ENCODE measurements at places on chromosomes 6 and 20.

- no peak within 1 kb of the TSS for H3K4me3 ChIP-seq
- peaks cover 82% of the 10 kb centered on the region for H3K27me3 ChIP-seq
- peak; percentile 74 for DNase-seq
- H3K27ac ChIP-seq, result no peak within 1 kb of the TSS
Measured at GRCh38 chr20:49482621-49483017, at the start of gene KCNB1. Gene KCNB1 (minus strand): TSS chr20:49482668. CDS start chr20:49482480, 188 bp downstream.

GRCh38 chr6:137900815-137901214 lies 33.8 kb downstream of the TNFAIP3 start:
- no peak overlapping the region for H3K4me3 ChIP-seq
- H3K4me1 ChIP-seq, result peaks cover 21% of the 10 kb centered on the region
- no peaks in the 10 kb centered on the region for H3K36me3 ChIP-seq
- H3K27ac ChIP-seq, result no peak overlapping the region
- H3K27me3 ChIP-seq, result no peaks in the 10 kb centered on the region
- DNase-seq, result no peak

DNA sequence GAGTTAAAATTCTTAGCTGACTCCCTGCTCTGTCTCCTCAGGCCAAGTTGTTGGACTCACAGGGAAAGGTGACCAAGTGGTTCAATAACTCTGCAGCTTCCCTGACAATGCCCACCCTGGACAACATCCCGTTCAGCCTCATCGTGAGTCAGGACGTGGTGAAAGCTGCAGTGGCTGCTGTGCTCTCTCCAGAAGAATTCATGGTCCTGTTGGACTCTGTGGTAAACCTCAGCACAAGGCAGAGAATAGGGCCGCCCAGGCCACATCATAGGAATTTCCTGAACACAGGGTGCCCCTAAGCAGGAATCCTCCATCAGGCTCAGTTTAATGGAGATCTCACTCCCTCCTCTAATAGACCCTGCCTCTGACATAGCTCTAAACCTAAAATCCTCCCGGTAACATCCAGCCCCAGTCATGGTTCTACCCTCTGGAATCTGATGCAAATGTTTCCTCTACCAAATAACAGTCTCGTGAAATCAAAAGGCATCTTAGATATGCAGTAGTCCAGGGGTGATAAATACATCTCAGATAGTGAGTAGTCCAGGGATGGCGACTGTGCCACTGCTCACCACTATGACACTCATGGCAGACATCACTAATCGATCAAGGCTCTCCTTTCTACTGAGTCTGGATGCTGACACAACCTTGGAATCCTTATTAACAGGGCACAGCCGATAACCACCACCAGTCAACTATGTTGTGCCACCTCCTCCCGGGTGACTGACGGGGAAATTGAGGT lies 18.3 kb downstream of the BPIFB1 start:
- DNase-seq, result no peak
- no peak overlapping the region for H3K27ac ChIP-seq
- H3K4me1 ChIP-seq, result peaks cover 3% of the 10 kb centered on the region
- H3K27me3 ChIP-seq, result peaks cover 21% of the 10 kb centered on the region

GRCh38 chr6:99592900-99593299 lies 13.7 kb upstream of the PRDM13 start:
- no peak overlapping the region for H3K4me3 ChIP-seq
- H3K36me3 ChIP-seq, result peaks cover 3% of the 10 kb centered on the region
- H3K27ac ChIP-seq, result no peak overlapping the region
- peaks cover 91% of the 10 kb centered on the region for H3K27me3 ChIP-seq

DNA sequence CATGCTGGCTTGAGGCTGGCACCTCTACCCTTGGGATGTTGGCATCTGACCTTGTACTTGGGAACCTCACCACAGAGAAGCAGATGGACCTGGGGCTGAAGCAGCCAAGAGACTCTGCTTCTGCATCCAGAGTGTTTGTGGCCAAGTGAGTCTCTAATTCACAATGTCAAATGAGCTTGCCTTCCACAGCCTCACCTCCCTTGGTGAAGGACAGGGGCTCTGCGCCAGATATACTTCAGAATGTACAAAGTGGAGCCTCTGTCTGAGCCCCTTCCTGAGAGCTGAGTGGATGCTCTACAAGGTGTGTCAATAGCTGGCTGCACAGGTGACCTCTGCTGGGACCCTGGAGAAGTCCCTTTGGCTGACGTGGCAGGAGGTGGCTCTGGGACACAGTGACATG lies 508.9 kb downstream of the CDH26 start:
- no peak overlapping the region for H3K27ac ChIP-seq
- DNase-seq, result no peak
- no peak overlapping the region for H3K4me3 ChIP-seq
- H3K27me3 ChIP-seq, result no peaks in the 10 kb centered on the region
- no peaks in the 10 kb centered on the region for H3K4me1 ChIP-seq

DNA sequence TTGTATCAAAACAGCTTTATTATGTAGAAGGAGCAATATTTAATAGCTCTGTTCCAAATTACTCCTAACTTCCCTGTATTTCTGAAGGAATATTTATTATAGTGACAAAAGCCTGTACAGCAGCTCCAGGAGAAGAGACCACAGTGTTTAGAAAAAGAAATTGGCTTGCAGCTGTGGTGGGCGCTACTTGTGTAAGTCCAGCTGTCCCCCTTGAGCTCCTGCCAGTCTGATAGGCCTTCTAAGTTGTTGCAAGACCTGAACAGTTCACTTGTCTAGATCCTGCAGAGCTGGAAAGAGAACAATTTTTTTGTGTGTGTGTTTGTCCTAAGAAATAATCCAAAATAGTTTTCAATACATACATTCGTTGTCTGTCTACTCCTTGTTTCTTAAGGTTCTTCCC lies 86.6 kb downstream of the JARID2 start:
- DNase-seq, result no peak
- no peaks in the 10 kb centered on the region for H3K27me3 ChIP-seq
- H3K36me3 ChIP-seq, result peaks cover 15% of the 10 kb centered on the region

DNA sequence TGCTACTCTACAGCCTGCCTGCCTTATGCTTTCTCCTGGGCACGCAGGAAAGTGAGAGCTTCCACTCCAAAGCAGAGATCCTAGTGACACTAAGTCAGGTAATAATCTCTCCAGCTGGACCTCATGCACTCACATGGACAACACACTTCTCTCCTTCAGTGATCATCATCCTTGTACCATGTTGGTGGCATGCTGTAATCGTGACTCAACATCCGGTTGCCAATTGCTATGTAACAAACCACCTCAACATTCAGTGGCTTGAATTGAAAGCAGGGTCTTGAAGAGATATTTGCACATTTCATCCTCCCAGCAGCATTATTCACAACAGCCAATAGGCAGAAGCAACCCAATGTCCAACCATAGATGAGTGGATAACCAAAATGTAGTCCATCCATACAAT lies 40.3 kb upstream of the PPP1R3G start:
- no peaks in the 10 kb centered on the region for H3K36me3 ChIP-seq
- H3K27me3 ChIP-seq, result no peaks in the 10 kb centered on the region
- H3K4me1 ChIP-seq, result no peaks in the 10 kb centered on the region
- H3K4me3 ChIP-seq, result no peak overlapping the region

- H3K4me1 ChIP-seq, result peaks cover 73% of the 10 kb centered on the region
- DNase-seq, result no peak
- peaks cover 52% of the 10 kb centered on the region for H3K36me3 ChIP-seq
- peak overlapping the region; percentile 60 for H3K4me3 ChIP-seq
- H3K27ac ChIP-seq, result peak overlapping the region; percentile 95
Measured at GRCh38 chr20:5592823-5593739, 157.1 kb upstream of the SHLD1 start.

- H3K27ac ChIP-seq, result no peak overlapping the region
- no peak for DNase-seq
- H3K36me3 ChIP-seq, result no peaks in the 10 kb centered on the region
- H3K4me3 ChIP-seq, result no peak overlapping the region
Measured at GRCh38 chr6:122726649-122727048, 52.9 kb upstream of the FABP7 start.

- peak overlapping the region; percentile 99 for H3K27ac ChIP-seq
- DNase-seq, result peak; percentile 81
- peaks cover 4% of the 10 kb centered on the region for H3K36me3 ChIP-seq
- peak overlapping the region; percentile 91 for H3K4me3 ChIP-seq
- no peaks in the 10 kb centered on the region for H3K27me3 ChIP-seq
Measured at GRCh38 chr6:26183581-26184366, 96.5 kb downstream of the HFE start.

- H3K4me3 ChIP-seq, result no peak overlapping the region
- H3K36me3 ChIP-seq, result peaks cover 78% of the 10 kb centered on the region
- no peaks in the 10 kb centered on the region for H3K27me3 ChIP-seq
- peak overlapping the region; percentile 47 for H3K27ac ChIP-seq
Measured at GRCh38 chr20:31710423-31711108, 12.1 kb downstream of the BCL2L1 start.

DNA sequence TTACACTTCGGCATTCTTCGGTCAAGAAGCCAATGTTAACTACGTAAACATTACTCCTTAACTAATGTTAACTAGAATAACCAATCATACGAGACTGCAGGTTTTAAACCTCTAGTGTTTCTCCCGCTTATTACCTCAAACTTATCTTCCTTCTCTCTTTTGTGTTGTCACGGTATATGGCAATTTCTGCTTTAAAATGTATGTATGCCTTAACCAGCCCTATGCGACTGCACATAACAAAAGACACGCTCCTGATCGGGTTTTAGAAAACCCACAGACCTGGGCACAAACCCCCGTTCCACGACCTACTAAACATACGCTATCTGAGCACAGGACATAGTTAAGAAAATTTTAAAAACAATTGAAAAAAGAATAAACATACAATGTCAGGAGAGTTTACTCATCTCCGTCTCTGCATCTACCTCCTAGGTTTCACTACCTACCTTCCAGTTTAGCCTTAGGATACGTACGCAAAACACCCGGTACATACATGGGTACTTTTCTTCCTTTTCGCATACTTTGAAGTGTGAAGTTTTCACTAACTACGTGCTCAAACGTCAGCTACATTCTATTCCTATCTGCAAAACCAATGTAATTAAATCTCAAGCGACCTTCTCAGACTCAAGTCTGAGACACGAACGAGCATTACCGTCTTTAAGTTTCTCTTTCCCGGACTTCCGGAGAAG lies 1.1 kb downstream of the CD164 start:
- no peaks in the 10 kb centered on the region for H3K27me3 ChIP-seq
- H3K4me3 ChIP-seq, result peak overlapping the region; percentile 94
- DNase-seq, result peak; percentile 25
- peaks cover 38% of the 10 kb centered on the region for H3K36me3 ChIP-seq
- peak overlapping the region; percentile 96 for H3K27ac ChIP-seq
- H3K4me1 ChIP-seq, result peaks cover 51% of the 10 kb centered on the region

GRCh38 chr6:28010526-28010925 lies 53.5 kb downstream of the OR2B6 start:
- peaks cover 5% of the 10 kb centered on the region for H3K36me3 ChIP-seq
- no peak overlapping the region for H3K4me3 ChIP-seq
- DNase-seq, result no peak

GRCh38 chr20:4441191-4441590 lies 280.5 kb upstream of the PRND start:
- H3K4me3 ChIP-seq, result no peak overlapping the region
- no peaks in the 10 kb centered on the region for H3K4me1 ChIP-seq
- H3K36me3 ChIP-seq, result no peaks in the 10 kb centered on the region
- no peak overlapping the region for H3K27ac ChIP-seq
- peaks cover 17% of the 10 kb centered on the region for H3K27me3 ChIP-seq
- no peak for DNase-seq

All from activated naive CD4-positive, alpha-beta T cell treated with anti-CD3 and anti-CD28 coated beads, Interleukin-2, amount 10 ng/mL, durations not matched to agents 7 days and 5 days (primary cell).